ENCODE measurements at places on chromosomes 5 and 9.

DNA sequence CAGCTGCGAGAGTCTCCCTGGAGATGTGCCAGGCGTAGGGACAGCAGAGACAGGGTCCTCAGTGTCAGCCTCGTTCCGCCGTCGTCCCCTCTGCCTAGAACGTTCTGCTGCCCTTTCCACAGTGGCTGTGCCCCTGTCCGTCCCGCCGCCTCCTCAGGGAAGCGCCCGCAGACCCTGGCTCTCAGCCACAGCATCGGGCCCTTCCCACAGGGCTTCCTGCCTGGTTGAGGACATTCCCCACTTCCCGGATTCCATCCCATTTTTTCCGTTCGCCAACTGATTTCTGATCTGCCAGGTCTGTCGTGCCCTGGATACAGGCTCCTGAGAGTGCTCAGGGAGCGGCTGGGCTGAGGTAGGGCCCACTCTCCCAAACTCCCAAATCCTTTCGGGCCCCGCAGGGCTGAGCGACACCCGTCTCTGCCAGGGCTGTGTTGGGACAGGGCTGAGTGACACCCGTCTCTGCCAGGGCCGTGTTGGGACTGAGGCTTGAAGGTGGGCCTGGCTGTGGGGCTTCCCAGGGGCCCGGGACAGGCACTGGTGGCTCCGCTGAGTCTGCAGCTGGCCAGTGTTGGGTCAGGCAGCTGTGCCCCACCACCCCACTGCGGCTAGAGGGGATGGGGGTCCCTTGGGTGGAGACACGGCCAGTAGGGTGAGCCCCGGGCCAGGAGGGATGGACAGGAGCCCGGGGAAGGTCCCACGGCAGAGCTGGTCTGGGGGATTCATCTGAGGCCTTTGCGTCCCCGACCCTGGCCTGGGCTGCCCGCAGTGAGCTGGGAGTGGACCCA is 15.9 kb downstream of the DNLZ start:
- no peak for DNase-seq

- no peak for DNase-seq
Observed at GRCh38 chr9:34331196-34331595, 1.8 kb downstream of the NUDT2 start.

DNA sequence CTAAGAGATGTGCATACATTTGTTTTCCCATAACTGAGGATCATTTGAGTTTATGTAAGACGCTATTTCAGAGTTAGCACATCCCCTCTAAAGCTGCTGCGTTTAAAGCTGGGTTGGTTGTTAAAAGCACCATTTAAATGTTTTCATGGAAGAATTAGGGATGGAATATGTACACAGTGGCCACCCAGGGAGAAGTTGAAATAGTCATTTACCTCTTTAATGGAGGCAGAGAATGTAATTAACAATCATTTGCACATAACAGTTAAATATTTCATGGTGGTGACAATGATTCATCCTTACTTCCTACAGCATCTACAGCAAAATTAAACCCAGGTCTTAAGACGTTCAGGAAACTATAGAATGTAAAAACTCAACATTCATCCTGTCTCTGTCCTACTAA is 100.3 kb downstream of the KIF4B start:
- no peak for DNase-seq

DNA sequence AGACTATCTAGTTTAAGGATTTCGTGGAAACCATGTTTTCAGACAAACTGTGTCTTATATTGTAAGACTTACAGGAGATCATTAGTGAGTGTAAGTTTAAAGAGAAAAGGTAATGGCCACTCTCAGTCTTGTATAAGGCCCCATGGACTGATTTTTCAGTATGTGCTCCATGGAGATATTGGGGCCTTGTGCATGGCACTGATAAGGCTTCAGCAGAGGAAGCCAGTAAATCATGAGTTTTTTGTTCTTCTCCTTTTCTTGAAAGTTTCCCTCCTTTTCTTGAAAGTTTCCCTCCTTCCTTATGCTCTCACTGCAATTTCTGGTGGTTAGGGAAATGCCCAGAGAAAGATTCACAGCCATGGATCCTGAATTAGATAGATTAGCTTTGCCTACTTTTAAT is 471.3 kb downstream of the LRRC70 start:
- no peak for DNase-seq

DNA sequence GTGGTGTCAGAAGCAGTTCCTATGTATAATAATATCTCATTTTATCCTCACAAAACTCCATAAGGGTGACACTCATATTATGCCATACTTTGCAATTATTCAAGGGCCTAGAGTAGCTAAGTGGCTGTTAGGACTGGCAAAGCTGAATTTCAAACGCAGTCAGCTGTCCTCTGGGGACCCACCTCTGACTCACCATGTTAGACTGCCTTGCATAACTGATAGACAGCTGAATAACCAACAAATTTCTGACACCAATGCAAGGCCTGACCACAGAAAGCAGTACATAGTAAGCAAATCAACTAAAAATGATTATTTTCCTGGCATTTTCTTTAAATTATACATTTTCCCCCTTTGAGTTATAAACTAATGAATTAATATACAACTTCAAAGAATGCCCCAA is 251.6 kb upstream of the PTGER4 start:
- DNase-seq: no peak

DNA sequence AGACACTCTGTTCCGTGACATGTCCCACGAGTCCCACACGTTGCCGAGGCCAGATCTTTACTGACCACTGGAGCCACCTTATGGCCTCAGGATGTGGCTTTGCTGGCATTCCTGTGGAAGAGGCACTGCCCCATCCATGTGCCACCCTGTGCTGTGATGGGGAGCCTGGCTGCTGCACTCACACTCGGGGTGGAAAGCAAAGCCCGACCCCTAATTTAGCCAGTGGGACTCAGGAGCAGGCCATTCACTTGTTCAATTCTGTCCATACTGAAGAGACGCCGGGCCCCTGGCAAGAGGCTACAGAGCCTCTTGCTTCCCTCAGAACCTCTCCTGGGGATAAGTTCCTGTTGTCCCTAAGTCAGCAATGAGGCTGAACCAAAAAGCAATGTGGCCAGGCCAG is 18.6 kb upstream of the CEP72 start:
- DNase-seq: no peak

- no peak for DNase-seq
Observed at GRCh38 chr9:126703002-126703865, 89.5 kb downstream of the LMX1B start.

- DNase-seq: no peak
Observed at GRCh38 chr5:18920966-18921365, 1067.0 kb downstream of the CDH18 start.

- DNase-seq: peak; percentile 12
Observed at GRCh38 chr5:64869419-64869818, 100.7 kb downstream of the CWC27 start.

DNA sequence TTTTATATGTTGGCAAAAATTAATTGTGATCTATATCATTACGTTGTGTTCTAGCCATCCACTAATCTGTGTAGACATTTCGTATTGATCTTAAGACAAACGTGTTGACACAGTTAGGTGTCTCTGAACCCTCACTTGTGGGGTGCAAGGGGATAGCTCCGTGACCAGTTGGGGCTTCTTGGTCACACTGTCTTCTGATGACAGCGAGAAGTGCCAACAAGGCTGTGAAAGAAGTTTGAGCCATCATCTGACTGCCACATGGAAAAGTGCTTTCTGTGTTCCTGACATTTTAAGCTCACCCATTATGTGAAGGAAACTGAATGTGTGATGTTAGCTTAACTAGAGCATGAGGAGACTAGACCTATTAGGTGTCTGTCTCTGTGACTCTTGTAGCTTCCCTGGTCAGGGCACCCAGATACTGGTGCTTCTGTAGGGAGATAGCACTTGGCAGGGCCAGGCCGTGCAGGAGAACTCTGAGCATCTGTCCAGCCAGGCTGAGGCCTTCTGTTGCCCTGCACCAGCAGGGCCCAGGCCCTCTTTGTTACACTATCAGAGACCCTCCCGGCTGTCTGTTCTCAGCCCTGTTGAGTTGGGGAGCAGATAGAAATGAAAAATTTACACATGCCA is 52.8 kb upstream of the PHF2 start:
- DNase-seq: no peak

DNA sequence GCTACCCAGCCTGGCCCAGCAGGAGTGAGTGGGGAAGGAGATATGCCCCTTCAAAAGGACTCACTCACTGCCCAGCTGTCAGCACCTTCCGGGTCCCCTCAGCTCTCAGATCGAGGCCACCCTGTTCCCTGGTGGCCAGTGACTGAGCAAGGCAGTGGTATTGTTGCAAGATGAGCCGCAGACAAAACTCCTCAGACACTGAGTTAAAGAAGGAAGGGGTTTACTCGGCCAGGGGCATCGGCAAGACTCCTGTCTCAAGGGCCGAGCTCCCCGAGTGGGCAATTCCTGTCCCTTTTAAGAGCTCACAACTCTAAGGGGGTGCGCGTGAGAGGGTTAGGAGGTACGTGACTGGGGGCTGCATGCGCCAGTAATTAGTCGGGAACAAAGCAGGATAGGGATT is 9.7 kb upstream of the N4BP3 start:
- no peak for DNase-seq

DNA sequence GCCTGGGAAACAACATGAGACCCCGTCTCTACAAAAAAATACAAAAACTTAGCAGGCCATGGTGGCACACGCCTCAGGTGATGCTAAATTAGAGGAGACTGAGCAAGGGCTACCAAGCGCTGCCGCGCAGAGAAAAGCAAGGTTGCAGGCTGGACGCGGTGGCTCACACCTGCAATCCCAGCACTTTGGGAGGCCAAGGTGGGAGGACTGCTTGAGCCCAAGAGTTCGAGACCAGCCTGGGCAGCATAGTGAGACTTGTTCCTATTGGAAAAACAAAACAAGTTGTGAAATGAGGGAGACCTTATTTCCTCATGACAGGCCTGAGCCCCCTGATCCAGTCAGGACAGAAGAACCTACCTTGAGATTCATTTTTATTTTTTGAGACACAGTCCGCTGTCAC is 11.5 kb downstream of the RNF44 start:
- DNase-seq: no peak

DNA sequence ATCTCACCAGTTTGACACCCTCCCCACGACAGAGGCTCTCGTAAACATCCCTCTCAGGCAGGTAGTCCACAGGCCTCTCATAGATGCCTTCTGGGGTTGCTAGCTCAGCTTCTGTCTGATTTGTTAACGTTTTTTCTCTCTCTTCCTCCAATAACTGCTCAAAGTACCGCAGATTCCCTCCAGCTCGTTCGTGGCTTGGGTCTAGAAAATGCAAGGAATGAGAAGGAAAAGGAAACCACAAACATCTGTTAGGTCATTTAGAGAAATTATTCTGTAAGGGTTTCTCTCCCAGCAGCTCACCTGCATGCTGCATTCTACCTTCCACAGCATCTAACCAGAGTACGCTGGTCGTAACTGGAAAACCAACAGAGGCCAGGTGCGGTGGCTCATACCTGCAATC is 18.5 kb downstream of the P4HA2 start:
- DNase-seq: no peak

- DNase-seq: no peak
Observed at GRCh38 chr5:82601861-82602260, 323.7 kb upstream of the RPS23 start.

DNA sequence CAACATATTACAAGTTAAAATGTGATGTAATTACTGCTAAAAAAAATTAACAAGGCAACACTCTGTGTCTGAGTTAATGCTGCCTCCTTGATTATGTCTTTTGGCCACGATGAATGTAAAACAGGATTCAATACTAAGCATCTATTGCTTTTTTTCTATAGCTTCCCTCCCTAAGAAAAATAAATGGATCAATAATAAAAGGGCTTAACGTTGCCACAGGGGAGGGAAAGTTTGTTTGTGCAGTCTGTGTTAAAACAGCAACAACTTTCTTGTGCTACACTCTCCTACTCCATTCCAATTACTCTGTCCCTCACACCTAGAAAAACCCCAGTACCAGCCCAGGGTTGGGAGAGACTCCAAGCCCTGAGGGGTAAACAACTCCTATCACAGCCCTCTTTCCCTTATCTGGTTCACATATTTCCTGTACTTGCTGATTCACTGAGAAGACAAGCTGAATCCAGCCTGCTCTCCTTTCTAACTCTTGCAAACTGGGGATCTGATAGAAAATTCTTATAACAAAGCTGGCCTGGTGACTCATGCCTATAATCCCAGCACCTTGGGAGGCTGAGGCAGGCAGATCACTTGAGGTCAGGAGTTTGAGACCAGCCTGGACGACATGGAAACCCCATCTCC is 44.8 kb downstream of the PTPN3 start:
- DNase-seq: no peak

DNA sequence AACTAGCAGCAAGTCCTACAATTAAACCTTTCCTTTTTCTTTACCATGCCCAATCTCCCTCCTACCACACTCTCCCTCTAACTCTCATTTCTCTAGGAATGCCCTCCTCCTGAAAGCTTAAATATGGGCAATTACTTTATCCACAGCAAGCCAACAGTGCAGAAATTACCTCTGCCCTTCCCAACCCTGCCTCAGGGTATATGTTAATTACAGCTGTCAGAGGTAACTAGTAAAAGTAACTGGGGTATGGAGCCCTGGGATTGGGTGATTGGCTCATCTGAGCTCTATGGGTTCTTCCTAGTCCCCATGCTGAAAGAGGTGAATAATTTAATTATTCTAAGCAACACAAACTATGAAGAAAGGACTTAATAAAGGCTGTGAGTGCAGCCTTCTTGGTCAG is 478.9 kb upstream of the NMUR2 start:
- DNase-seq: no peak

- peak; percentile 61 for DNase-seq
Observed at GRCh38 chr5:111530298-111530740, 18.0 kb upstream of the STARD4 start.

- DNase-seq: no peak
Observed at GRCh38 chr9:96343515-96344360, 39.8 kb downstream of the SLC35D2 start.

DNA sequence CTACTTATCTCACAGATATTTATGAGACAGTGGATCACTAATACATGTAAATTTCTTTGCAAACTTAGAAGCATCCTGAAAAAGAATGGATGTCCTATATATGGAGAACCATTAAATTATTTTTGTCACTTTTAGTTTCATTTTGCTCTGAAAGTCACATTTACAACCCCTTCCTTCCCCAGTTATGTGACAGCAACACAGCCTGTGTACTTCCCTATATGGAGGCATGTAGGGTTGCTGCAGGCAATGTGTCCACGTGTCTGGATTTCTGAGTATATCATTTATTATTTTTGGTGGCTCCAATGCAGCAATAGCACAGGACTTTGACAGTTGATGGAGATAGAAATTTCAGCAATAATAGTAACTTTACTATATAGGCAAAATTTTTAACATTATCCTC is 156.4 kb downstream of the ST8SIA4 start:
- DNase-seq: no peak

DNA sequence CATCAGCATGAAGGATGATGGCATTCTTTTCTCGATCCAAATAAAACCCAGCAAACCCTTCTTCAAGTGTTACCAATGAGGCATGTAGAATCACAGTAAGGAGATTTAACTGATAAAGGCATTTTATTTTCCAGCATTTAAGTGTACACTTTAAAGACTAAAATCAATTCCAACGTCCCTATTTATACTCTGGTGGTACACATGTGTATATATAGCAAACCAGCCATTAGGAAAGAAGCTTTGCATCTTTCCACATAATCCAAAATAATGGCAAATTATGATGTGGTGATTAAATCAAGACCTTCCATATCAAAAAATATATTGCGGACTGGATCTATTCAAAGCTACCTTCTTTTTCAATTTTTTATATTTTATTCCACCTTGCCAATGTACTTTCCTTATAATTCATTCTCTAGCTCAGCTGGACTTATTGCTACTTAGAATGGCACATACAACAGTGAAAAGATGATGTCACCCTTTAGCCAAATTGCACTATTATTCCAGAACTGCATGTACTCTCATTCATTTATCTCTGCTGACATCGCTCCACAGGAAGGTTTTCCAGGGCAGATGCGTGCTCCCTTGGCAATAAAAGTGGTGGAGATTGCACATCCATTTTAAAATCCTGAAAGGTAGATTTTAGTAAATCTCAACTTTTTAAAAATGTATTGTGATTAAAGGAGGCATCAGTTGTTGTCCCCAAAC is 63.3 kb upstream of the SLC30A5 start:
- DNase-seq: no peak
